Caco-2 (cell line): ENCODE measurements at places on chromosomes 3 and 15. TPM values are rescaled to one million over a fixed set of nuclear protein-coding genes. Genes with fewer than 3 reads are reported as not detected.

Gene RTP4
- total RNA-seq = not detected in 2 replicates

Gene SPINK8
- not detected in 2 replicates for total RNA-seq

Gene OSTN
- not detected in 2 replicates for total RNA-seq

Gene ISLR2
- not detected in 2 replicates for total RNA-seq

Gene KCNH8
- 0.07 and 0.09 TPM in 2 replicates for total RNA-seq

Gene MORC1
- total RNA-seq = not detected in 2 replicates

Gene CNTN6
- total RNA-seq = not detected in 2 replicates

Gene RASGRP1
- 6.0 and 7.3 TPM in 2 replicates for total RNA-seq

Gene ANKRD63
- 0.28 and 0.79 TPM in 2 replicates for total RNA-seq

Gene MKRN3
- total RNA-seq = 15.2 and 17.3 TPM in 2 replicates

Gene PARP15
- 0.07 TPM in 1 of 2 replicates, not detected in the other for total RNA-seq

Gene SUSD5
- not detected in 2 replicates for total RNA-seq

Gene TM4SF1
- total RNA-seq = 49.2 and 78.3 TPM in 2 replicates

Gene C3orf22
- total RNA-seq = not detected in 2 replicates
